Foreskin fibroblast (primary cell): ENCODE measurements at places on chromosomes 1 and 21.

DNA sequence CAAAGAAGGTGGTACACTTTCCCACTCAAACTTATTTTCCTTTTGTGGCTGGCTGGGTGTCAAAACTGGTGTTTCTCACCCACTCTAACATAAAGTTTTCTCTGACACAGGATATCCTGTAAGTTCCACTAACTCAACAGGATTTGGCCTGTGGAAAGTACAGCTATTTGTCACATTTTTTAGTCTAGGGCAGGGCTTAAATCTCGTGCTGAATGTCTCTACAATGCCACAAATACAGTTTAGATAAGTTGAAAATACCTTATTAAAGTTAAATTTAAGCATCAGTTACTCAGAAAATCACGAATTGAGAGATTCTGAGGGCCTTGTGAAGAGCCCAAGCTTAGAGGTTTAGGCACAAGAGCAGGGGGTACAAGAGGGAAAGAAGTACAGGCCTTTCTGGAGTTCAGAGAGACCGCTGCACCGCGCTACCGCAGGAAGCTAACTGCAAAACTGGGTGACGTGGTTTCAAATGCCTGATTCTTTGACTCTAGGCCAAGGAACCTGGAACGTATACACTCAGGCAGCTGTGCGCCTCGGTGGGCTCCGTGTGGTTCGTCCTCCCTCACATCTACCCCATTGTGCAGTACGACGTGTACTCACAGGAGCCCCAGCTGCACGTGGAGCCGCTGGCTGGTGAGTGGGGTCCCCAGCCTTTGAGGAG, 23.4 kb upstream of the PWP2 start:
- DNase-seq: no peak

GRCh38 chr1:18939398-18940302, 16.8 kb downstream of the IFFO2 start:
- peak; percentile 57 for DNase-seq

DNA sequence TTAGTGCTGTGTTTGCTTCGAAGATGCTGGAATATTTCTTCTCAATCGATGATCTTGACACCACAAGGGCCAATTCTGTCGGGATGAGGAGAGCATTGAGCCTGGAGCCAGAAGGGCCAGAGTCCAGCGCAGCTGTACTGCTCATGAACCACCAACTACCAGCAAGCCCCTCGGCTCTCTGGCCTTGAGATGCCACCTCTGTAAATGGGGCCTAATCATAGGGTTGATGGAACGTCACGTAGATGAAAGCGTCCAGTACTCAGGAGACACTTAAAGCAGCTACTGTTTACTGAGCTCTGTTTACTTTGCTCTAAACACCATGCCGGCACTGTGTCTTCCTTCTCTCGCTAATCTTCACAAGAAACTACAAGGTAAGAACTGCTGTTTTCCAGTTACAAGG, 26.3 kb downstream of the CCDC185 start:
- DNase-seq: no peak

- peak; percentile 39 for DNase-seq
Measured at GRCh38 chr1:36326499-36326898, 3.1 kb upstream of the EVA1B start.

DNA sequence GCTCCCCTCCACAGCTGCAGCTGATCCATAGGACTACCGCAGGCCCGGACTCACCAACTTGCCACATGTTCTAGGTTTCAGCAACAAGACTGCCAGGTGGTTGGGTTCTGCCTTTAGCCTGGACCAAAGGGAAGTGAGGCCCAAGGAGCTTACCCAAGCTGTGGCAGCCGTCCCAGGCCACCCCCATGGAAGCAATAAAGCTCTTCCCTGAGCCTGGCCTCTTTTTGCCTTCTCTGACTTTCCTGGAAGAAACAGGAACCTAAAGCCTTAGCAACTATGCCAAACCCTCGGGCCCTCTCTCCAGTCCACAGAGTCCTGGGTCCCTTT, 2.7 kb upstream of the ARTN start:
- no peak for DNase-seq

- DNase-seq: peak; percentile 82
Measured at GRCh38 chr1:63674238-63674864, 81.1 kb downstream of the PGM1 start.

- no peak for DNase-seq
Measured at GRCh38 chr1:245019910-245020486, 134.8 kb upstream of the KIF26B start.

DNA sequence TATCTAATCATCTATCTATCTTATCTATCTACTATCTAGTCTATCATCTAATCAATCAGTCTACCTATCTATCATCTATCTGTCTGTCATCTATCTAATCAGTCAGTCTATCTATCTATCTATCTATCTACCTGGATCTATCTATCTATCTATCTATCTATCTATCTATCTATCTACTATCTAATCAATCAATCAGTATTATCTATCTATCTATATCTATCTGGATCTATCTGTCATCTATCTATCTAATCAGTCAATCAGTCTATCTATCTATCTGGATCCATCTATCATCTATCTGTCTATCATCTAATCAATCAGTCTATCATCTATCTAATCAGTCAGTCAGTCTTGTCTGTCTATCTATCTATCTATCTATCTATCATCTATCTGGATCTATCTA, 26.9 kb upstream of the C1orf174 start:
- DNase-seq: no peak

DNA sequence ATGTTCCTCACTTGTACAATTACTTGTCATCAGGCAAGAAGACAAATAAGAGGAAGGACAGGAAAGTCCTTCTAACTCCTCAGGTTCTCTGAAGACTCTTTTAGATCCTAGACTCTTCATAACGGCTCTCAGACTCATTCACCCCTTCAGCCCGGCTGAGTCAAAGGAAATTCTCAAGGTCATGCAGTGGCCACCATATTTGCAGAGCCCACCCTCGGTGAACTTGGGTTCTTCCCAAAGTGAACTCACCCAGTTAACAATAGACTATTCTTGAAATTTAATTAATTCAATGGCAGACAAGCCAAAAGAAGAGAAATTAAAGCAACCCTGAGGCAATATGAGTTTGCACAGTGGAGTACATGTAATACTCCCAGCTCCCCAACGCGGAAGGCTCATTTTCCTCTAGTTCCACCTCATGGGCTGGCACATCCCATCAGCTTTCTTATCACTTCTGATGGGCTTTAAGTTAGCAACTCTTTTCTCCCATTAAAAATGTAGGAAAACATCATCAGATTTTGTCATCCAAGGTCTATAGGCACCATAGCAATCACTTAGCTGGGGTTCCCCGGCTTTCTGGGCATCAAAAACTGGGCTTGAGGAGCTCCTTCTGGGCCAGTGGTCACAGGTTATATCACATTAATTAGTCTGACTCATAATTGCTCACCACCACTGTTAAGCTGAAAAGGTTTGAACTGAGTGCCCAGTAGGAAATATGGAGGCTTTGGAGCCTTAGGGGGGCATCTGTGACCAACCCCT, 27.8 kb upstream of the TIAM1 start:
- DNase-seq: no peak

DNA sequence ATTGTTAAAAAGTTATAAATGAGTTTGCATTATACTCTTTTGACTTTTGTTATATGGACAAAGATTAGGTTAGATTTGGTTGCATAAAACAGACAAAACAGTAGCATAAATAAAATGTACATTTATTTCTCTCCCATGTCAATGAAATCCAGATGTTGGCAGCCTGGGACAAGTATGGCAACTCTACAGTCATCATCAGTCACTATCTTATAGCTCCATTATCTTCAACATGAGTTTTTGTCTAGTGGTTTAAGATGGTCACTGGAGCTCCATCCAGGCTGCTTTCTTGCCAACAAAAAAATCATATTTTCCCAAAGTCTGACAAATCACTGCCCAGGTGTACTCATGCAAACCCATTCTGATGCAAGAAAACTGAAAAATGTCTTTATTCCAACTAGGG, 83.8 kb downstream of the CD58 start:
- DNase-seq: no peak

DNA sequence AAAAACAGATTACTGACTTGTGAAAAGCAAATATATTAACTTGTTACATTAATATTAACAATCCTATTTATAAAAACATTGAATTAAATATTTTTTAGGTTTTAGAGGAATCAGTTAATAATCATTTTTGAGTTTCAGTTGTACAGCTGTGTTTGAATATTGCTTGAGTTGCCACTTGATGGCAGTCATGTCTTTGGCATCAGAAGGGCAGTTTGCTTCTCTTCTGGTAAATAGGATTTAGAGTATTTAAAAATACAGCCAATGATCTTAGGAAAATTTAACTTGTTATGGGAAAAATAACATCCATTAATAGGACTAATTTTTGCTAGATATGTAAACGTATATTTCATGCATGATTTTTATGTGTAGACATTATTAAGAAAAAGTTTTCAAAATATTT, 234.1 kb downstream of the NCAM2 start:
- DNase-seq: peak; percentile 59

DNA sequence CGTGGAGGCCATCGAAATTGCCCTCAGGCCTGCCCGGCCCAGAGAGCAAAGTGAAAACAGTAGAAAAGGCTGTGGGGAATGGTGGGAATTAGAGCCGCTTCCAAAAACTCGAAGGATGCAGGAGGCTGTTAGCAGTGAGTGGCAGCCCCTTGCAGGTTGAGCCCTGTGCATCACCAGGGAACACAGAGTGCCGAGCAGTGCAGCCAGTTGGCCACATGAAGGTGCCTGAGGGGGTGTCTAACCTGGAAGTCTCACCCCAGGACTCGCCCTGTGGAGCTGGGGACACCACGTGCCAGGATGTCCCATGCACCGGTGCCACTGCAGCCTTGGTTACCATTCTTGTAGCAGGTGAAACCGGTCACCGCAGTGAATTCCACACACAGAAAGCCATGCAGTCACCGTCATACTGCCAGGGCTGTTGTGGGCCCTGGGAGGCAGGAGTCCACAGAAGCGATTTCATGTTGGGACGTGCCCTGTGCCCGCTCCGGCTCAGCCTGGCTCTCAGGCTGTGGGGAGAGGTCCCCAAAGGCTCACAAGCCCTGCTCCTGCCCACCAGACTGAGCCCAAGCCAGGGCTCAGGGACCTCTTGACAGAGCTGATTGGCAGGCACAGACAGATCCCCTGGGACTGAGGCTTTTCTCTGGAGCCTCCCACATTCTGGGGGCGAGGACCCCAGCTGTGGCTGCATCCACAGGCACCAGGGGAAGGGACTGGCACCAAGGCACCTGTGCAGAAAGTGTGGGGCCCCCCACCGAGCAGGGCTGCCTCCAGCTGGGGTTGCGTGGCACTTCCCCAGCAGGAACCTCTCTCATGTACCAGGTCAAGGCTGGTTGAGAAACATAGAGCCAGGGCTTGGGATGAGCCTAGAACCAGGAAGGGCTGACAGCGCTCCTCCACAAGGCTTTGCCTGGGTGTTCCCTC, 16.7 kb upstream of the ACTRT2 start:
- no peak for DNase-seq

- no peak for DNase-seq
Measured at GRCh38 chr1:100847361-100848082, 47.1 kb downstream of the EXTL2 start.

GRCh38 chr1:185957441-185958363, 223.5 kb downstream of the HMCN1 start:
- peak; percentile 64 for DNase-seq

GRCh38 chr1:53069663-53070327, 7.8 kb downstream of the PODN start:
- DNase-seq: no peak

DNA sequence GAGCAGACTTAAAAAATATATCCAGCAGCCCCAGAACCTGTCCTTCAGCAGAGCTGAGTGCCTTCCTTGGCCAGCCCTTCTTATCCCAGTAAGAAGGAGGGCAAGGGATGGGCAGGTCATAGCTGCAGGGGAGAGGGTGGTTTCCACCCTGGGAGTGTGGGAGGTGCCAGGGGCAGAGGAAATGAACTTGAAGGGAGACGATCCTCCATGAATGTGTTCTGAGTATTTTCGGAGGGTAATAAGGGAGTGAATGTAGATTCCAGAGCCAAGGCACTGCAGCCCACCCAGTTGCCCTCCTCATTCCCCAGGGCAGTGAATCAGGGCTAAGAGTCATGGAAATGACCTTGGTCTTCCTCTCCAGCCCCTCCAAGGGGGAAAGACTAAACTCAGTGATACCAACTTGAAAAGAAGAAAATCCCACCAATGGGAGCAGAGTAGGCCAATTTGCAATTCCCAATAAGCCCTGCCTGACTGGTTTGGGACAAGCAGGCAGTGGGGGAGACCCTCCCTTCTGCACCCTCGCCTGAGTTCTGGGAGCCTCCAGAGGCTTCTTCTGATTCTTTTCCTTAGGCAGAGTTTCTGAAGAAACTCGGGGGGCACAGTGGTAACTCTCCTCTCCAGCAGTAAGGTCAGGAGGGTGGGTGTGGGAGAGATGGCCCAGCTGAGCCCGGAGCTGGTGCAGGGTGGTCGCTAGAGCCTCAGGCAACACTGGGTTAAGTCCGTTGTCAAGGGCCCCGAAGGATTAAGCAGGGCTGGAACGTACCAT, 4.2 kb downstream of the MYOG start:
- DNase-seq: no peak

- no peak for DNase-seq
Measured at GRCh38 chr1:244674446-244674845, 21.5 kb downstream of the DESI2 start.

DNA sequence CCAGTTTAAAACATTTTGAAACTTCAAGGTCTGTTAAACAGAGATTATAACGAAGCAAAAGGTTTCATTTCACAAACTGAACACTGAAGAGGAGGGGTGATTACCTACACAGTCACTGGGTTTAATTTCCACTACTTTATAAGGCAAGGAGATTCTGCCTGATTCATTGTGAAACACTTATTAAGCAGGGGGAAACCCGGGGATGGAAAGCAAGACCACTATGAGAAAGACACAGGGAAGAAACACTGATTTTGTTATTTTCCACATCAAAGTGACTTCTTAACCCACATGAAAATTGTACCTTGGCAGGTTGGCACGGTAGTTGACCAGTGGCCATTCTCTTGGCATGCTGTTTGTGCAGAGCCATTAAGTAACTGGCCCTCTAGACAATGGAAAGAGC, 8.1 kb upstream of the F5 start:
- DNase-seq: no peak

DNA sequence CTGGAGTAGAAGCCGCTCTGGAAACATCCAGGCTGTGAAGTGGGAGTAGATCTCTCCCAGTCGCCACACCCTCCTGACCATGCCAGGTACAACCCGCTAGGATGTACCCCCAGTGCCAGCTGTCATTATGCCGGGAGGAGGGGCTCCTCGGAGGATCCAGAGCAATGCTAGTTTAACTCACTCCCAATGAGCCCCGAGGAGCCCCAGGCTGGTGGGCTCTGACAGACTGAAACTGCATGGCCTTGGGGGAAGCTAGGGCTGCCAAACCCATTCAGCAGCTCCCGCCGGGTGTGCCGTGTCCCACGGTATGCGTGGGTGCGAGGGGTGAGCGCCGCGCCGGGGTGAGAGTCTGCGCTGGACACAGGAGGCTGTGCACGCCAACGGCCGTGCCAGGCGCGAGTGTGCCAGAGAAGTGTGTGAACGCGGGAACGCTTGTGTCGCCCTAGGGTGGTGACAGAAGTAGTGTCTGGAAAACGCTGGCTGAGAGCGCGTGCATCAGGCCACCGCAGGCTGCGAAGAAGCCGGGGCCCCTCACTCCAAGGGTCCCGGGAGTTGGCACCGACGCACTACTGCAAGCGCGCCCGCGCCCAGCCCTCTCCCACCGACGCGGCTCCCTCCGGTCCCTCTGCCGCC, 177.1 kb upstream of the EDN2 start:
- DNase-seq: peak; percentile 45

- no peak for DNase-seq
Measured at GRCh38 chr1:172882791-172883386, 167.9 kb downstream of the TNFSF18 start.

- DNase-seq: no peak
Measured at GRCh38 chr1:14852291-14852690, 253.8 kb downstream of the KAZN start.
